ENCODE measurements at places on chromosomes 3 and 15.
A peak's percentile ranks its signal among the peaks of the same experiment; 100 is the strongest.

GRCh38 chr3:146241523-146242240 is 9.2 kb downstream of the PLSCR4 start:
- DNase-seq: no peak

DNA sequence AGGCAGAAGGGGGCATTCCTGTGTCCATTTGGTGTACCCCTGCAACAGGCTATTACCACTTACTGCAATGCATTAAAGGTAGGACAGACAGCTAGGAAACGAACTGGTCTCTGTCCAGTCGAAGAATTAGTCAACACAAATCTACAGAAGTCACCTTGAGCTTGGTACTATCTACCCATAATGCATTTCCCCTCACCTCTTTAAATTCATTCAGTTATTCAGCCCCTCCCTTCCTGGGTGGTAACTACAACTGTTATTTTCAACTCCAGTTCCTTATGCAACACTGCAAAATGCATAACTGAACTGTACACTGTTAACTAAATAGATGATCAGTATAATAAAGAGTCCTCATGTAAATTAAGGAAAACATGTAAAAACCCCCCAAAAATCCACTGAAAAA is 77.6 kb downstream of the MAGI1 start:
- DNase-seq: no peak

DNA sequence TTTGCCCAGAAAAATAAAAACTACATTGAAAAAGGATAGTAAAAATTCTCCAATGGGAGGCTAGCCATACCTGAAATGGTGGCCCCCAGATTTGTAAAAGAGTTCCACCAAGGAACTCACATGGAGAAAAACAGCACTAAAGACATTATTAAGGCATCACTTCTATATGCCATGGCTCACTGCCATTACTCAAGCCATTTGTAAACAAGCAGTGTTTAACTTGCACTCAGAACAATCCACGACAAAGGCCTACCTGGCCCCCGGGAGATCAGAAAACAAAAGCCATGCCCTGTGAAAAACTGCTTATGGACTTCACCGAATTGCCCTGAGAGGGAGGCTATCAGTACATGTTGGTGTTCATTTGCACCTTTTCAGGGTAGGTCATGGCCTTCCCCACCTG is 19.6 kb downstream of the CCR8 start:
- no peak for DNase-seq

DNA sequence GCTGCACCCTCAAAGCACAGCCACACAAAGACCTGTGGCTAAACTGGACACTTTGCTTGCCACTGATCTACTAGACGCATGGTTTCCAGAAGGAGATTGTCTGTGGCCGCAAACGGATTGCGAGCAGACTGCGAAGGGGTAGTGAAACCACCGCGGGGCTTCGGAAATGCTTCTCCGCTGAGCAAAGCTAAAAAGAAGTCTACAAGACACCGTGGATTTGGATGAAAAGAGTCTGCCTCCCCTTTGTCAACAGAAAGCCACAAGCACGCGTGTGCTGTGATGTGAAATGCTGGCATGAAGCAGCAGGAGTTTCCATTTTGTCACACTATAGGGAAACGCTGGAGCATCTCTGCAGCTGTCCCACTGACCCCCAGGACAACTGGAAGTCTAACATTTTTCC is 63.0 kb downstream of the TMEM44 start:
- DNase-seq: no peak

GRCh38 chr3:183802989-183803388 is 22.4 kb downstream of the MAP6D1 start:
- no peak for DNase-seq

DNA sequence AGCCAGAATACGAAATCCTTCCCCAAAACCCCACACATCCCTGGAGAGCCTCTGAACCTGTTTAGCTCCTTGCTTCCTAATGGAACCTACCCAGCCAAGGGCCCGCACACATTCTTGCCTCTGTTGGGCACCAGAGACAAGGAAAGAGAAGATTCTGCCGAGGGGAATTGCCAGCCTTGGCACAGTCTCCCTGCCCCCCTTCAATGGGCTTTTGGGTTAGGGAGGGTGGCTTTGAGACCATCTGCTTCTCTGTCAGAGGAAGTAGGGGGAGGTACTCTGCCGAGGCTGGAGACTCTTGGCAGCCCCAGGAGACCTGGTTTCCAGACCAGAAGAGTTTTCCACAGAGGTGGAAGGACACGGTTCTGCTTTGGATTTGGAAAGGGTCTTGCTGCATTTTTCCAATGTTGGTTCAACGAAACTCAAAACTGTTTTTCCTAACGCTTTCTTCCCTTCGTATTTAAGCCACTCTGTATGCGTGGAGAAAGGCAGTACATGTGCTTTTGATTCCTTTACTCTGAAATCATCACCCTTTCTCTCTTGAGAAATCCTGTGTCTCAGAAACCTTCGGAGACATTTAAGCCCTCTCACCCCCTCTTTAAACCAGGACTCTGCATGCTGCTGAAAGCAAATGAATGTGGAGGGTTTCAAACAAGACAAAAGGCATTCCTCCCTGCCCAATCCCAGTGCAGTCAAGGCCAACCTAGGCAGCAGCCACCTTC is 78.8 kb upstream of the PRR23C start:
- DNase-seq: no peak

GRCh38 chr15:59678620-59679019 is 10.5 kb downstream of the BNIP2 start:
- no peak for DNase-seq

- DNase-seq: no peak
Measured at GRCh38 chr3:131053043-131053859, 26.6 kb downstream of the NEK11 start.

DNA sequence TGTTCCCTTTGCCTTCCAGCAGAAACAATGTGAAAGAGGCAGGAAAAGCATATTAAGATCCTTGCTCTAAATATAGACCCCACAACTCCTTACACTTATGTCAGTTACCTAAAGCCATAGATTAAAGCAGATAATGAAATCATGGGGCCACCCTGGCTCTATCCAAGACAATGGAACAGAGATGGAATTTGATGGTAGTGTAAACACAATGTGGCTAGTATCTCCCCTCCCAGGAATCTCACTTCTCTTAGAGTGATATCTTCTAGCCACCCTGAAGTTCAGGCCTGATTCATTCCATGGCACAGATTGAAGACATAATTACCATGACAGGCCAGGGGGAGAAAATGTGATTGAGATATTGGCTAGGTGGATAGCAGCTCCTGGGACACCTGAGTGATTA is 32.6 kb downstream of the GALNT15 start:
- no peak for DNase-seq

DNA sequence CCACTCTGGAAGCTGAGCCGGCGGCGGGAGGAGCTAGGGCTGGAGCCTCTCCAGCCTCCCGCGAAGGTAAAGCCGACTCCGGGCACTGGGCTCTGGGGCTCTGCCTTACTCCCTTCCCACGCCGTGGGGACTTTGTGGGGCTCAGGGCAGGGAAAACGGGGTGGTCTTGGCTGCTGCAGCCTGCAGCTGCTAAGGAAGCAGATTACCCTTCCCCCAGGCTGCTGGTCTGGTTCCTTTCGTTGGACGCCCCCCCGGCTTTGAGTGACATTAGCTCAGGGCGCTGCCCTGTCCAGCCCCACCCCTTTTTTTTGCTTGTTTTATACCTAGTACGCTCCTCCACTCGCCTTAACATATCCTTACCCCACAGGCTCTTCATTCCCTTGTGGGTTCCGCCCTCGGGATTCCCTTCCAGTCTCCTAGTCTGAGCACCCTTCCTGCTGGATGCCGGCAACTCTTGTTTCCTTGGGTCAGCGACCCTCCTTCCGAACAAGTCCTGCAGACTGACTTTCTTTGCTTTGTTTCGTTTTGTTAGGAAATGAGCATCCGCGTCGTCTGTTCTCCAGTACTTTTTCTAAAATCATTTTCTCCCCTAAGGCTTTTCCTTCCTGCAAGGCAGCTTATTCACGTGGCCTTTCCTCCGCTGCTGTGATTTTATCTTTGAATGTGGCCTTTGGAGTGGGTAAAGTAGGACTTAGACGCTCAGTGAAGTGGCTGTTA is 551 bp downstream of the DNAJC13 start:
- DNase-seq: peak; percentile 20

DNA sequence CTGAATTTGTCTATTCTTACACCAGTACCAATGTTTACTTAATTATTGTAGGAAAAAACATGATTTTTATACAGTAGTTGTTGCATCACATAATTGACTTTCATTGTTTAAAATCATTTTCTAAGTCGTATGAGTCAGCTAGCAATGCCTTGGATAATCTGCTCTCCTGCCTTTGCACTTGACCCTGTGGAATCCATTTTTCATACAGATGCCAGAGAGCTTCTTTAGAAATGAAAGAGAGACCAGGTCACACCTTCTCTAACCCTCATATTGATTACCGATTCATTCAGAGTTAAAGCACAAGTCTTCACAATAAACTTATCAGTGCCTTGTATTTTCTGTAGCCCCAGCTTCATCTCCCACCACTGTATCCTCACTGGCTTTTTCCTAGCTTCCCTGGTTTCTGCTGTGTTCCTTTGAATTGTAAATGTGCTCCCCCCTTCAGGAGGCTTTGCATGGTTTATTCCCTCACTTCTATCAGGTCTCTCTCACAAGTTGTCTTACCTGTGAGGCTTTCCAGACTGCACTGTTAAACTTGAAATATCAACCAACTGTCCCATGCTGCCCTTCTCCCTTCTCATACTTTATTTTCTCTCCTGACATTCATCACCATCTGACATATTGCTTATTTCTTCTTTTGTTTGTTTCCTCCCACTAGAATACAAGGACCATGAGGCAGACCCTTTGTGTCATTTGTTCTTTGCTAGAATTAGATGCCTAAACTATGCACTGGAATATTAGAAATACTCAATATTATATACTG is 662.0 kb upstream of the GBE1 start:
- DNase-seq: no peak

DNA sequence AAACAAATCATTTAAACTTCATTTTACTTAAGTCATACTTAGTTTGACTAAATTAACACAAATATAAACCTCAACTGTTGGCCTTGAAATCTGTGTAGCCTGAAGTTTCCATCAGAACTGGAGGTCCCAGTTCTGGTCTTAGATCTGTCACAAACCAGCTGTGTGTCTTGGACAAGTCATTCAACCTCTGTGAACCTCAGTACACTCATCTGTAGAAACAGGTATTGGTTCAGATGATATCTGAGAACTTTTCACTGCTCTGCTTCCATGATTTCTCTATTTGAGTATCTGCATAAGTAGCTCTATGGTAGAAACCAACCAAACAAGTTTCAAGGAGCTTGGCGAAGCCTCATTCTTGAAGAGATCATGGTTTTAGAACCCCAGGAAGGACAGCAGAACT is 60.4 kb upstream of the SLC2A2 start:
- DNase-seq: no peak

GRCh38 chr3:42119561-42120355 is 28.6 kb downstream of the TRAK1 start:
- no peak for DNase-seq

GRCh38 chr15:69417581-69417980 is 3.4 kb downstream of the KIF23 start:
- DNase-seq: no peak

- DNase-seq: no peak
Measured at GRCh38 chr3:107065094-107065861, 312.0 kb upstream of the CCDC54 start.

DNA sequence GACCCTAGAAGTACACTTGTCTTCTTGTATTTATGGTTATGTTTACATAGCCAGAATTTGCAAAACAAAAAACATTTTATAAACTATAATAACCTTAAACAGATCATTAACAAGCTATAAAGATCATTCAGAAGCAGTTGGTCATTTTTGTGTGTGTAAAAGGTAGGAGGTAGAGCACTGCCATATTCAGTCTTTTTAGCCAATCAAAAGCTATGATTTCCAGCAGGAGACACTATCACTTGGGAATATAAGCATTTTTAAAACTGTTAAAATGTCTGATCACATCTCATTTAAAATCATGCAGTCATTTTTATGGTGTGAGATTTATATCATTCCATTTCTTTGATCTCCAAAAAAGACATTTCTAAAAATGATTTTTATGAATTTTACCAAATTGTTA is 42.6 kb upstream of the ATP2C1 start:
- DNase-seq: no peak
